ENCODE measurements at places on chromosomes 1 and 21.

DNA sequence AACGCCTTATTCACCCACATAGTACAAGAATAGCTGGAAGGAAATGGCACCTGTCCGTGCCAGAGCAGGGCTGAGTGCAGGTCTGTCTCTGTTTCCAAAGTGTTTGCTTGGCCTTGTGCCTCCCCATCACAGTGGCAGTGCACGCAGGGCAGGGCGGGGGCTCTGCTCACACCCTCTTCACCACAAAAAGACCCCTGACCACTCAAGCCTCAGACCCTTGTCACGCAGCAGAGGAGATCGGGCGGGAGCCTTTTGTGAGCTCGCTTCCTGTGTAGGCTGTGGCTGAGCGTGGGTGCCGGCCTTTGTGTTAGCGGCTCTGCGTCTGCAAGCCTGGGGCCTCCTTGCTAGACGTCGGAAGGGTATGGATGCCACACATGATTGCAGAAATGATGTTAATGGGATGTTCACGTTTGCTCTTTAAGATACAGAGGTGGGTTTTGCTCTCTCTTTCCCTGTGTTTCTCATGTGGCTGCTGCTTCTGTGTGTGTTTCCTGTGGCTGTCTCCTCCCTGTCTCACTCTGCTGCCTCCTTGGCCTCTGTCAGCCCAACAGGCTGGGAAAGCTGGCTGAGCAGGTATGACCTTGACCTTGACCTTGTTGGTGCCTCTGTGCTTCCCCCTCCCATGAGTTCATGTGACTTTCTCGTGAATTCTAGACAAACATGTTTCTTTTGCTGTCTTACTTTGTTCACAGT is 45.4 kb downstream of the S100B start:
- DNase-seq, result no peak

- DNase-seq, result no peak
These were observed 162.5 kb downstream of the ROR1 start for GRCh38 chr1:63936276-63936675.

- DNase-seq, result peak; percentile 59
These were observed 104.1 kb upstream of the TMPRSS2 start for GRCh38 chr21:41611966-41612606.

GRCh38 chr1:211036381-211037060 is 97.4 kb downstream of the KCNH1 start:
- DNase-seq, result no peak

GRCh38 chr1:24935615-24936484 is 5.8 kb upstream of the RUNX3 start:
- DNase-seq, result no peak

DNA sequence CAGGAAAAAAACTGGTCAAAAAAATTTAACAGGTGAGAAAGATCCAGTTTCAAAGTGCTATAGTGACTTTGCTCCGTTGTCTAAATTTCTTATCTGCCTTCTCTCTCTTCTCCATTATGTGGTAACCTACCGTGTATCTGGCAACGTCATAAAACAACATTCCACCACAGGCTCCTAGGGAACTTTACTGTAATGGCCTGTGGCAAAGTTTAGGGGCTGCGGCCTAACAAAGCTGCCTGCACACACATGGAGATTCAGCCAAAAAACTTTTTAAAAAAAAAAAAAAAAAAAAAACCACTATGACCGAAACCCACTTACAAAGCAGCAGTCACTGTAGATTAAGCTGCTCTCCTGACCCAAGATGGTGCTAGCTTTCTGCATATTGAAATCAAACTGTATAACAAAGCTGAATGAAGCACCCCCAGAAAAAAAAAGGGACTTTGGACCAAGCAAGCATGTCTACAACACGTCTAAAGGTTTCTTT is 202.6 kb downstream of the SLC45A1 start:
- DNase-seq, result no peak

DNA sequence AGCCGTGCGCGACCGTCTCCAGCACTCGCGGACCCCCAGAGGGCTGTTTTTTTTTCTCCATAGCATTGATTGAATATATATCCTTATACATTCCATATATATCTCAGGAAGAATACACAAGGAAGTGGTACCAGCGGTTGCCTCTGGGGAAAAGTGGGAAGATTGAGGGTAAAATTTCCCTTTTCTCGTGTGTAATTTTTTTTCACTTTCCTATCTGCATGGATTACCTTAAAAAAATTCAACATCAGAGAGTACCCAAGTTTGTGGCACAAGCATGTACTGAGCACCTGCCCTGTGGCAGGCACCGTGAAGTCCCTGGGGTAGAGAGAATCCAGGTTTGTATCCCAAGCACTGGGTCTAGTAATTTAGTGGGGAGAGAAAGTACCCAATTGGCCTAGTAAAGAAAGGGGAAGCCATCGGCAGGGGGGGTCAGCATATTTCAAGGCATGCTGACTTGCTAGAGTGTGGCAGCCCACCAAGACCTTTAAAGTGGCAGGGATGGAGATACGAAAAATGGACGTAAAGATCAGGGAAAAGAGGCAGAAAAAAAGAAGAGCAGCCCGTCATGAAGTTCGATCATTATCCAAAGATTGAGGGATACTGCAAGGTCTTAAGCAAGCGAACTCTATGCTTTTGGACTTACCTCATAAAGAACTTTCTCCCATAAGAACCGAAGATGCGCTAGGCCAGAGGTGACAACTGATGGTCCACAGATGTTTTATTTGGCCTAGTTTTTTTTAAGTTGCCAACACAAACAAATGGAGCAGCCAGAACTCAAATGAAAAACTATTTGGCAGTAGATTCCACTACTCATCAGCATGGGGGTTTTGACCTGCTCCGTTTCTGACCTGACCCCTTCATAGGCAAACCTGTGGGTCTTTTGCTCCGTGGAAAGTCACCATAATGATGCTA is 1.5 kb upstream of the HMGN1 start:
- no peak for DNase-seq

- peak; percentile 26 for DNase-seq
These were observed 3.2 kb downstream of the LRRC42 start for GRCh38 chr1:53949023-53949990.

- no peak for DNase-seq
These were observed 484.8 kb upstream of the RUNX1 start for GRCh38 chr21:35533893-35534292.

- DNase-seq, result no peak
These were observed 39.0 kb upstream of the USH2A start for GRCh38 chr1:216462066-216462775.

DNA sequence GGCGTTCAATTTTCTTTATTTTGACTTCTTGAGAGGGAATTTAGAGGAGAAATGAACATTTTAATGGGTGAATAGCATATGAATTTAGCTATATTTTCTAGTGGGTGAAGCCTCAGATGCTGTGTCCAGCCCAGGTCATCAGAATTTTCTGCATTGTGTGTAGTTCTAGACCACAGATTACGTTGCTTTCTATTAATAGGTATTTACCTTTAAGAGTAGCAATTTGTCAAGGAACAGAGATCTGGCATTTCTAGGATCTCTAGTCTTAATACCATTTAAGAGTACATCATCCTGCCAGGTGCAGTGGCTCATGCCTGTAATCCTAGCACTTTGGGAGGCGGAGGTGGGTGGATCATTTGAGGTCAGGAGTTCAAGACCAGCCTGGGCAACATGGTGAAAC is 20.7 kb downstream of the TDRD5 start:
- DNase-seq, result no peak

DNA sequence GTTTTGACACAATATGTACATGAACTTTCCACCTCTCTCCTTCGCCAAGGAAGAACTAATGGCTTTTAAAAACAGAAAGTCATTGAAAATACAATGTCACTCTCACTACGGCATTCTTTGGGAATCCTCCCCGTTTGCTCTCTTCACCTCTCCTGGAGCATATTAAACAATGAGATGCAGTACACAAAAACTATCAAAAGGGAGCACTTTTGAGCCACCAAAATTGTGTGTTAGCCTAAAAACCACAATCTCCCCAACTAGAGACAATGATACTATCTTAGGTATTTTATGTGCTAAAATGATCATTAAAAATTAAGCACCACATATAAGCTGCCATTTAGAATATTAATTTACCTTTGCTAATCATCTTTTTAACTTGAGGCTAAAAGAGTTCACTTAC is 425.5 kb downstream of the KCTD3 start:
- DNase-seq, result no peak

- DNase-seq, result peak; percentile 29
These were observed 223.7 kb upstream of the CSF3R start for GRCh38 chr1:36706416-36706815.

DNA sequence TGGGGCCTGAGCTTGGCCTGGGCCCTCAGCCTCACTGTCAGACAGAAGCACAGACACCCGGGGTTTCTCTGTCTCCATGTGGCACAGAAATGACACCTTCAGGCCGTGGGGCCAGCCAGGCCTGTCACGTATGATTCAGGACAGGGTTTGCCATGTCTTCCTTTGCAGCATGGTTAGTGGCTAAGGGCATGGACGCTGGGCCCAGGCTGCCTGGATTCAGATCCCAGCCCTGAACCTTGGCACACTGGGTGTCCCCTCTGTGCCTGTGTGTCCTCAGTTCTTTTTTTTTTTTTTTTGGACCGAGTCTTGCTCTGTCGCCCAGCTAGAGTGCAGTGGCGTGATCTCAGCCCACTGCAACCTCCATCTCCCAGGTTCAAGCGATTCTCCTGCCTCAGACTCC is 73.6 kb downstream of the SPSB1 start:
- no peak for DNase-seq

DNA sequence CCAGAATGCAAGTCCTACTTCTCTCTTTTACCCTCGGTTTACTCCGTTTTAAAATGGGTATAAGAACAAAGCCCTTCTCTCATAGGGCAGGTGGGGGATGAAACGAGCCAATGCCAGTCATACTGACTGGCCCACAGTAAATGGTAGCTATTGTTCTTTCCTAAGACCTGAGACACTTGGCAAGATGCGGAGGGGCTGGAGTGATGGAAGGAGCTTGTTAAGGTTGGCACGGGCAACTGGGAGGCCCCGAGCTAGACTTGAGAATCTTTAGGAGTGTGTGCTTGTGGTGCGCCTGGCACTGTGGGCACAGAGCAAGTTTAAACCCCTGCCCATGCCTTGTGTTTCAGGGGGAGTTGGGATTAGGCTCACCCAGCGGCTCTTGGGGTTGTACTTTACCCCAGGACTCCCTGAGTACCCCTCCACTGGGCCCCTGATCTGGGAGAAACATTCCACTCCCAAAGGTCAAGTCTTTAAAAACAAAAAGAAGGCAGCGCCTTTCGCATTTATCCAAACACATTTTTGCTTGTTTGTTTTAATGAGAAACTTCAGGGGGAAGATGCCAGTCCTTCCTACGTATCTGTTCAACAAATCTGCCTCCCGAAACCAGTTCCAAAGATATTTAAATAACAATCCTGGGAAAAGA is 240.6 kb upstream of the TMEM51 start:
- peak; percentile 74 for DNase-seq

GRCh38 chr1:216740331-216740730 is 17.1 kb upstream of the ESRRG start:
- no peak for DNase-seq

DNA sequence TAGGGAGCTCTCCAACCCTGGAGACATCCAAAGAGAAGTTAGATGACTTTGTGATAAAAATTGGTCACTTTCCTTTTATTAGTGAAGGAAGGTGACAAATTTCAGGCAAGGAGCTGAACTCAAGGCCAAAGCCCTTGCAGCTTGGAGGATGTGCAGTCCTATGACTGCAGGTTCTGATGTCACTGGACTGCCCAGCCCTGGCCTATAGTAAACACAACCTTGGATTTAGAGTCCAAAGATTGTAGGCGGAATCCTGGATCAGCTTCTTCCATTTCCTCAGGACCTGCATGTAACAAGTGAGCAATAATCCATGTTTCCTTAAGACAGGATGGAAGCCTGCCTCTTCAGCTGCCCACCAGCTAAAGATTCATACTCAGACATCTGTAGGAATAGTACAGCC is 169.3 kb upstream of the ZC3H12A start:
- DNase-seq, result no peak

GRCh38 chr1:64388336-64388735 is 81.6 kb upstream of the CACHD1 start:
- DNase-seq, result no peak

DNA sequence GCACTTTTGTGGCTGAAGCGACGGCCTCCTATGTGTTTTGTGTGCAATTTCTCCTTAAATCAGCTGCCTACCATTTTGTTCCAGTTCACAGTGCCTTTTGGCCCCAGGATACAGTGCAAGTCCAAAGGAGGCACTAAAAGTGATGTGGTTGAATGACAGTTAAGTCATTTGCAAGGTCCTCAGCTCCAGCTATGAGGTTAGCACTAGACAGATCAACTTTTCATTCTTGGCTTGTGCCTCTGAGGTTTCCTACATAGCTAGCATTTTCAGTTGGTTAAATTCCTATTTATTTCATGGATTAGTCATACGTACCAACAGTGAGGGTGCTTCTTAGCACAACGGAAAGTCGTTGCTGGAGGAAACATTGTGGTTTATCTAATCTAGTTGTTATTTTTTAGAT is 59.3 kb upstream of the NTPCR start:
- no peak for DNase-seq

DNA sequence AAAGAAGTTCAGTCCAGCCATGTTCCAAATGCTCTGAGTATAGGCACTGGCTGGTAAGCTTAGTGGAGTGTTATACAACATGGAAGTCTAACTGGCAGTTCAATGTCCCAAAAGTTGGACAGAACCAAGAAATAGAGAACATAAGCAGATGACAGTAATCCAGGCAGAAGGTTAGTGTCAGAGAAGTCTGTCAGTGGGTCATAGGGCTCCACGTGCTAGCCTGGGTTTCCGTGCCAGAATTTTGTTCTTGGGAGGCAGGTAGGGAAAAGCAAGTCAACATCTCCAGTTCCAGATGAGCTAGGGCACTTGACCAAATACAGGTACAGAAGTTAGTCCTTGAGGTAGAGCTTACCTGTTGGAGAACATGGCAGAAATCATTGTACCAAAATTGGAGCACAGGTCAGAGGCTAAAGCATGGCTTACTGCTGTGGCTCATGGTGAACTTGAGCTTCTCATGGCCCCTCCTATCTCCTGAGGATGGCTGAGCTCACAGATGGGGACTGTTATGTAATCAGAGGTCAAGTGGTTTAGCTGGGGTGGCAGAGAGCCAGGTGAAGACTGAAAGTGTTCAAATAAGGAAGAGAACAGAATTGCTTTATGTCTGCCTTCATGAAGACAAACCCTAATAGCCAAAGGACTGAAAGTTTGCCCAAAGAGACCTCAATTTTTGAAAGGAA is 170.8 kb downstream of the NFIA start:
- peak; percentile 26 for DNase-seq

DNA sequence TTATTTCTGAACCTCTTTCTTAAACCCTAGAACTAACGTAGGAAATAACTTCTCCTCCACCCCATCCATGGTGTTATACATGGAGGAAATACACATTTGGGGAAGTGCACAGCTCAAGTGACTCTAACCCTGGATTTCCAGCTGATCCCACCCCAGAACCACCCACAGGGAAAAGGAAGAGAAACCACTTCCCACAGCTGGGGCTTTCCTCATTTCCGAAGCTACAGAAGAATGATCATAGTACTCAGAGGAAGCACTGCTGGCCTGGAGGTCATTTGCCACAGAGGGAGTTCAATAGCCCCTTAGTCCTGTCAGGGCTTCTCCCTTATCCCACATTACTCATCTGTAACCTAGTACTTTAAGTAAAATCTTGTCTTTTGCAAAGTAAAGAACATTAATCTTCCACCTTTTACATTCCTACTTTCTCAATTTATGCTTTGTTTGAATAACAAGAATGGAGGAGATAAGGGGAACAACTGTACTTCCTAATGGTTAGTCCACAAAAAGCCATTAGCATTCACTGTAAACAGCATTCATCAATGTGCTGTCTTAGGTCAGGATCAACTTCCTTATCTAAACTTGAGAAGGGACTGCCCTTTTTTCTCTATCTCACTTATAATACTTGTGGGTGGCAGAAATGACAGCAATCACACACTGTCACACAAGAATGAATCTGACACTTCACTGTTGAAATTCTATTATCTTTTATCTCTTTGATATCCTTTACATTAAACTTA is 63.0 kb upstream of the RGS1 start:
- no peak for DNase-seq
